Activated CD8-positive, alpha-beta memory T cell treated with anti-CD3 and anti-CD28 coated beads for 36 hours (primary cell): ENCODE measurements at places on chromosomes 7 and 10. TPM values are rescaled to one million over a fixed set of nuclear protein-coding genes. Genes with fewer than 3 reads are reported as not detected.

Gene ENTPD1
- total RNA-seq, result 8.5 TPM

Gene PON1
- not detected for total RNA-seq

Gene FAM180A
- not detected for total RNA-seq

Gene CPEB3
- 1.8 TPM for total RNA-seq

Gene PAOX
- 5.6 TPM for total RNA-seq

Gene TUBGCP2
- 69.1 TPM for total RNA-seq

Gene CHRM2
- not detected for total RNA-seq

Gene CYP3A4
- total RNA-seq, result not detected

Gene PPP1R17
- not detected for total RNA-seq

Gene ITPRID1
- not detected for total RNA-seq

Gene GPRIN2
- total RNA-seq, result not detected

Gene TEX36
- total RNA-seq, result not detected

Gene CRHR2
- total RNA-seq, result not detected

Gene DBNL
- total RNA-seq, result 153 TPM

Gene EBLN1
- not detected for total RNA-seq

Gene SRGN
- total RNA-seq, result 673 TPM

Gene FKBP6
- total RNA-seq, result not detected

Gene KLF14
- total RNA-seq, result not detected

Gene VSTM2A
- total RNA-seq, result not detected

Gene OGDHL
- 0.46 TPM for total RNA-seq

Gene MYL7
- not detected for total RNA-seq

Gene ARMS2
- total RNA-seq, result not detected

Gene IMPDH1
- 81.1 TPM for total RNA-seq

Gene PTF1A
- not detected for total RNA-seq

Gene PPP1R3A
- not detected for total RNA-seq

Gene IDI2
- not detected for total RNA-seq

Gene TMED4
- total RNA-seq, result 78.8 TPM

Gene KEL
- total RNA-seq, result 0.10 TPM

Gene CALHM1
- total RNA-seq, result not detected

Gene OR2A7
- total RNA-seq, result 1.2 TPM

Gene ITIH2
- not detected for total RNA-seq
